H9 (cell line): ENCODE measurements at places on chromosomes 7 and 10.

DNA sequence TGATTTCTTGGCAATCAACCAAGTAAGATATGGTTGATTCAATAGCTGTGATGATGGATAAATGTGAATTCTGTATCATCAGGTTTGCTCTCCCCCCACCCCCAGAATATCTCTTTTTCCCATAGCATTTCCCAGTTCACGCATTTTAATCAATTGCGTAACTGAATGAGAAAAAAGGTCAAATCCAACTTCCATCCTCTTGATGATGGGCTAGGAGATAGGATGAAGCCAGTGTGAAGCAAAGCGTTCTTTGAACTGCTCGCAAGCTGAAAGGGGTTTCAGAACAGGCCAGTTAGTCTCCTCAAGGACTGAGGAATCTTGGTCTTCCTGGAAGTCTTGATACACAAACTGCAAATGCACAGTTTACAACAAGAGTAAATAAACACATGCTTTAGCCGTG lies 94.5 kb upstream of the ARMC3 start:
- no peaks in the 10 kb centered on the region for H3K27me3 ChIP-seq
- no peak overlapping the region for H3K4me3 ChIP-seq
- no peak overlapping the region for H3K27ac ChIP-seq
- no peaks in the 10 kb centered on the region for H3K36me3 ChIP-seq

GRCh38 chr7:122756860-122757259 lies 54.1 kb upstream of the RNF148 start:
- H3K36me3 ChIP-seq: no peaks in the 10 kb centered on the region
- H3K27ac ChIP-seq: no peak overlapping the region
- no peak for DNase-seq
- H3K27me3 ChIP-seq: no peaks in the 10 kb centered on the region
- no peaks in the 10 kb centered on the region; the same call in 1 of the 2 replicates for H3K4me1 ChIP-seq

DNA sequence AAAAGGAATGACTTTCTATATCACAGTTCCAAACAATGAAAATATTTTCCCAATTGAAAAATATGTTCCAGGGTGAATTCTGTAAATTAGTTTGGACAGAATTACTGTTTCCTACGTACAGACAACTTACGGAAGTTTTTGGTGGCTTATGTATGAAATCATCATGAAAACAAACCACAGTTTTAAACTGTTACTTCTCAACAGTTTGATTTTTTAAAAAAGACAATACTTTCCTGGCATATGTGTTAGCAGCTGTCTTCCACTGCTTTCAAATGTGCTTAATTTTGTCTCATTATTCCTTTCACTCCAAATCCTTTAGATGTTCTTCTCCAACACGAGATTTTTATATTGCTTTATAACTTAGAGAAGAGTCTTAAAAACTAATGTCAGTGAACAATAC lies 56.2 kb downstream of the SEMA3A start:
- H3K27me3 ChIP-seq: no peaks in the 10 kb centered on the region
- no peak overlapping the region for H3K27ac ChIP-seq

DNA sequence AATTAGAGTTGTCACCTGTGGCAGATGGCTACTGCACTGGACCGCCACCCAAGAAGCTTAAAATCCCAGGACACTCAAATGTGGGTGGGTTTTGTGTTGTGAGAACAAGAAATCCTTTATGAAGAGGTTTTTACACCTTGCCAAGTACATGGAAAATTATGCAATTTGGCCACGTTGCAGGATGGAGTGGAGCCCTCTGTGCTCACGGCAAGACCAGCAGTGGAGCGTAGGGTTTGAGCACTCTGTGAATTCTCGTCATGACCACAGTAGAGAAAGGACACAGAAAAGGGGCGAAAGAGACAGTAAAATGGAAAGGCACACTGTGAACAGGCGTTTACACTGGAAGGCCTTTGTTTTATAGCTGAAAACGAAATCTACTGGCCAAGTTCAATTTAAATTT lies 222.6 kb downstream of the ADARB2 start:
- no peaks in the 10 kb centered on the region for H3K36me3 ChIP-seq
- DNase-seq: no peak
- H3K4me1 ChIP-seq: no peaks in the 10 kb centered on the region
- no peak overlapping the region for H3K27ac ChIP-seq
